ENCODE measurements at places on chromosomes 5 and 9. TPM values are rescaled to one million over a fixed set of nuclear protein-coding genes. Genes with fewer than 3 reads are reported as not detected.

Gene IL11RA
- total RNA-seq: 5.8 TPM

Gene OR1L6
- total RNA-seq: not detected

Gene FOXD4L4
- total RNA-seq: 0.22 TPM

Gene AIF1L
- total RNA-seq: 0.25 TPM

Gene SLC45A2
- total RNA-seq: under 0.01 TPM

Gene C9orf78
- total RNA-seq: 39.0 TPM

Gene ENHO
- not detected for total RNA-seq

Gene C9orf153
- total RNA-seq: 0.25 TPM

Gene ZNF608
- total RNA-seq: 1.8 TPM

Gene ANKRD18A
- total RNA-seq: not detected

Gene ALDH1A1
- total RNA-seq: 69.4 TPM

All from uterine smooth muscle cell (primary cell).